Naive thymus-derived CD8-positive, alpha-beta T cell (primary cell): ENCODE measurements at places on chromosomes 3 and 15.
A peak's percentile ranks its signal among the peaks of the same experiment; 100 is the strongest.

DNA sequence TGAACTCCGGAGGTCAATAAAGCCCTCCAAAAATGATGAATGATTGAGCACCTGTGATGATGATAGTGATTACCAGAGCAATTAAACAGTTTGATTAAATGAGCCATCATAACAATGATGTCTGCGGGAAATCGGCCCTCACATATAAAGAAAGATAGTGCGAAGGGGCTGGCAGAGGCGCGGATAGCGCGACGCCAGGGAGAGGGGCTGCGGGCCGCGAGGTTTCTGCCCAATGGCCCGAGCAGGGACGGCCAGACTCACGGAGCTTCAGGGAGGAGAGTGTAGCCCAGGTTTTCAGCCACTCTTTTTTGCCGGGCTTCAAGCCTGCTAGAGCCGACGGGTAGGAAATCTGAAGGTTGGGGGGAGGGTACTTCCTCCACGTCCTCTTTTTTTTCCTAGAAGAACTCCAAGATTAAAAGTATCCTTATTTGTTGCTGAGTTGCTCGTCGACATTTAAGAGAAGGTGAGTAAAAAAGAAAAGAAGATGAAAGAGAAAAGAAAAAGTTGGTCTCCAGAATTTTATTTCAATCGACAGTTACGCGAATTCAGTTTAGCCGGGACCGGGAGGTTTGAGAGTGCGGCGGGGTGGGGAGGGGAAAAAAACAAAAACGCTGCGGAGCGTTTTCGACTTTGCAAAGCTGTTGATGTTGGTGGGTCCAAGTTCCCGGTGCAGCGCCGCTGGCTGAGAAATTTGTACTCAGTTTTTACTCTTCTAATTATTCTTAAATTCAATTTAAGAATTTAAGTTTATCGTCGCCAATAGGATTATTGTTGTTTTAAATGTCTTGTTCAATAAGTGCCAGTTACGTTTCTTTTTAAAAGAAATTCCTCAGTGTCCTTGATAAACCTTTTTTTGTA, 2.2 kb upstream of the MEIS2 start:
- H3K27ac ChIP-seq, result no peak overlapping the region
- peaks cover 40% of the 10 kb centered on the region for H3K36me3 ChIP-seq
- H3K4me3 ChIP-seq, result peak overlapping the region; percentile 41
- DNase-seq, result no peak
- peaks cover 63% of the 10 kb centered on the region for H3K27me3 ChIP-seq

DNA sequence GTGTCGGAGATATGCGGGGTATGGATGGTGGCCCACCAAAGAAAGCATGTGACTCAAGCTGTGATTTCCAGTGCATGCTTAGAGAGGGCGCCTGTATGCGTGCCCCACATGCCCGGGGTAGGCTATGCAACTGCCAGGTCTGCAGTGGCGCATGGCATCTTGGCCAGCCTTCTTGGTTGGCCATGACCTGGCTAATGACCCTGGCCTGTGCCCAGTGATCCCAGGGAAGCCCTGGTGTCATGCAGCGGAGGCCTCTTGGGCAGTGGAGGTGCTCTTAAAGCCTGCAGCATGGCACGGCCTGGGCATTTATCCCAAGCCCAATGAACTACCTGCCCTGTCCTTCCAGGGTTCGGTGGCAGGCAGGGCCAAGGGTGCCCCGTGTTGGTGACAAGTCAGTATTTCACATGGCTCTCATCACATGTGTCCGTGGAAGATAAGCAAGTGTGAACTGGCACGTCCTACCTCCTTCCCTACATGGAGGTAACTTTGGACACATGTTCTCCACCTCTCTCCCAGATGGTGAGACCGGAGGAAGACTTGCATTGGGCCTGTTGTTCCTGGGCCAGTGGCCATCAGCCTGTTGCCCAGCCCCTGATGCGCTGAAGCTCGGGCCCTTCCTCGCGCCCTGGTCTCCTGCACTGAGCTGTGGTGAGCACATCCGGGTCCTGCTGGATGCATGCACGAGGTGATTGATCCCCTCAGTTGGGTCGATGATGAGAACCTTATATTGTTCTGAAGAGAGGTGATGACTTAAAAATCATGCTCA, 192.0 kb downstream of the UBE3A start:
- H3K27me3 ChIP-seq, result no peaks in the 10 kb centered on the region
- no peak overlapping the region for H3K4me3 ChIP-seq
- no peak overlapping the region for H3K27ac ChIP-seq
- H3K4me1 ChIP-seq, result no peaks in the 10 kb centered on the region

- H3K27me3 ChIP-seq, result peaks cover 6% of the 10 kb centered on the region
- H3K27ac ChIP-seq, result no peak overlapping the region
- H3K36me3 ChIP-seq, result peaks cover 2% of the 10 kb centered on the region
These were observed 18.4 kb upstream of the RAD18 start for GRCh38 chr3:8981700-8982099.

- no peak for DNase-seq
- H3K27me3 ChIP-seq, result peaks cover 5% of the 10 kb centered on the region
- H3K4me1 ChIP-seq, result peaks cover under 1% of the 10 kb centered on the region
- H3K36me3 ChIP-seq, result no peaks in the 10 kb centered on the region
- no peak overlapping the region for H3K27ac ChIP-seq
- no peak overlapping the region for H3K4me3 ChIP-seq
These were observed 34.8 kb downstream of the MINDY4B start for GRCh38 chr3:150870406-150870805.

GRCh38 chr3:22980346-22980745, 222.8 kb upstream of the UBE2E2 start:
- DNase-seq, result no peak
- no peak overlapping the region for H3K4me3 ChIP-seq
- peaks cover 7% of the 10 kb centered on the region for H3K4me1 ChIP-seq
- no peaks in the 10 kb centered on the region for H3K36me3 ChIP-seq

DNA sequence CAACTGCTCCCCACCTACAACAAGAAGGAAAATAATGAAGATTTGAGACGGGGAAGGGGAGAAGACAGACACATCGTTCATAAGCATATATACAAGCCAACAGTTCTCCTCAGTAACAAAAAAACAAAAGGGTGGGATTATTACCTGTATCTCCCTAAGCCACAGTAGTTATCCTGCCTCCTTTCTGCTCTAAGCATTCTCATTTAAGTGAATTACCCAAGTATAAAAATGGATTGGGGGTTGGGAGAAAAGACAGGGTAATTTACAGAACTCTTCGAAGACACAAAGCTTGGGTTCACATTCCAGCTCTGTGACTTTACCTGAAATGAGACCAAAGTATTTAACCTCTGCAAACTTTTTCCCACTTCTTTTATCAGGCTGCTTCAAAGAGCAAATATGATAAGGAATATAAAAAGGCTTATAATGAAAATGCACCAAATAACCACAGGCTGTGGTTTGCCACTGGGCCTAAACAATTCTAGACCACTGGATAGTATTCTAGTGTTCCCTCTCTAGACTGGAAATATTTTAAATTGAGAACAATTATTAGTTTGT, 64.4 kb downstream of the UACA start:
- H3K27ac ChIP-seq, result no peak overlapping the region
- H3K36me3 ChIP-seq, result no peaks in the 10 kb centered on the region
- H3K4me1 ChIP-seq, result peaks cover 1% of the 10 kb centered on the region
- peaks cover 35% of the 10 kb centered on the region for H3K27me3 ChIP-seq
- DNase-seq, result no peak

DNA sequence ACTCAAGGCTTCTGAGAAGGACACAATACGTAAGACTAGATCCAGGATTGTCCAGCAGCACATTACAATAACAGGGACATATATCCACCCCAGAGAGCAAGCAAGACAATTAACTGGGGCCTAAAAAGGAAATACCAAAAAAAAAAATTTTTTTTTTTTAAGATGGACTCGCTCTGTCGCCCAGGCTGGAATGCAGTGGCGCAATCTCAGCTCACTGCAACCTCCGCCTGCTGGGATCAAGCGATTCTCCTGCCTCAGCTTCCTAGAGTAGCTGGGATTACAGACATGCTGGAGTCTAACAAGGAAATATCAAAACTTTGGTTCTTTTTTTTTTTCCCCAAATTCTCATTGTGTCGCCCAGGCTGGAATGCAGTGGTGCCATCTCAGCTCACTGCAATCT, 28.8 kb upstream of the IMPDH2 start:
- H3K27ac ChIP-seq, result no peak overlapping the region
- no peak for DNase-seq
- H3K4me3 ChIP-seq, result no peak overlapping the region
- peaks cover 12% of the 10 kb centered on the region for H3K4me1 ChIP-seq

DNA sequence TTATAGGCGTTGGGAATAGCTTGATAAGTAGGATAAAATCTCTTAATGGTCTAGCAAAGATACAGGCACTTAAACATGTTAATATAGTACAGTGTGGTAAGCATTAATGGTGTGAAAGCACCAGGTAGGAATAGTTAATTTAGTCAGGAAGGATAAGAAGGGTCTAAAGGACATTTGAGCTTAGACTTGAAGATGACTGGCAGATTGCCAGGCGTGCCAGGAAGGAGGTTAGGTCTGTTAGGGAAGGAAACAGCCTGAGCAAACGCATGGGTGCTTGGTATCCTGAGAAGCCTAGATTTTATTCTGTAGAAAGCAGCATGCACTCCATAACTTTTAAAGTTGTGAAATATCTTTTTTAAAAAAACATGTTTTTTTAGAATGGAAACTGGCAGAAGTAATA, 17.7 kb downstream of the SEC62 start:
- no peak for DNase-seq
- H3K27ac ChIP-seq, result no peak overlapping the region
- H3K27me3 ChIP-seq, result no peaks in the 10 kb centered on the region
- H3K4me3 ChIP-seq, result no peak overlapping the region
- peaks cover 89% of the 10 kb centered on the region for H3K36me3 ChIP-seq

- H3K27ac ChIP-seq, result no peak overlapping the region
- peaks cover 3% of the 10 kb centered on the region for H3K4me1 ChIP-seq
- peaks cover 90% of the 10 kb centered on the region for H3K36me3 ChIP-seq
- H3K27me3 ChIP-seq, result no peaks in the 10 kb centered on the region
These were observed 27.0 kb downstream of the DNAJC19 start for GRCh38 chr3:180962530-180962929.

DNA sequence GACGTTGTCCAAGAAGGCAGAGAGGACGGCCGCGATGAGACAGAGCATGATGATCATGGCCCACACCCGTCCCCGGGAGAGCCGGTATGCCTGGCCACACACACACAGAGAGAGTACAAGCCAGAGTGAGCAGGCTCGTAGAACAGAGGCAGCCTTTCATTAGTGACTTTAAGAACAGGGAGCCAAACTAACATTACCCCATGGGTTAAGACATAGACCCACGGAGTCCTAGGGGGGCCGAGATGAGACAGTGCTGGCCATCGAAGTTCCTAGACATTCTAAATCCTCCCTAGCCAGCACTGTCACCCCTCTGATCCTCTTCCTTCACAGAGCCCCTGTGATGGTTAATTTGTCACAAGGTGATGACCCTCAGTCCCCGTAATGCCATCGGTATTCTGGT, 114.0 kb downstream of the OCA2 start:
- H3K27ac ChIP-seq, result no peak overlapping the region
- no peaks in the 10 kb centered on the region for H3K4me1 ChIP-seq
- H3K36me3 ChIP-seq, result no peaks in the 10 kb centered on the region

DNA sequence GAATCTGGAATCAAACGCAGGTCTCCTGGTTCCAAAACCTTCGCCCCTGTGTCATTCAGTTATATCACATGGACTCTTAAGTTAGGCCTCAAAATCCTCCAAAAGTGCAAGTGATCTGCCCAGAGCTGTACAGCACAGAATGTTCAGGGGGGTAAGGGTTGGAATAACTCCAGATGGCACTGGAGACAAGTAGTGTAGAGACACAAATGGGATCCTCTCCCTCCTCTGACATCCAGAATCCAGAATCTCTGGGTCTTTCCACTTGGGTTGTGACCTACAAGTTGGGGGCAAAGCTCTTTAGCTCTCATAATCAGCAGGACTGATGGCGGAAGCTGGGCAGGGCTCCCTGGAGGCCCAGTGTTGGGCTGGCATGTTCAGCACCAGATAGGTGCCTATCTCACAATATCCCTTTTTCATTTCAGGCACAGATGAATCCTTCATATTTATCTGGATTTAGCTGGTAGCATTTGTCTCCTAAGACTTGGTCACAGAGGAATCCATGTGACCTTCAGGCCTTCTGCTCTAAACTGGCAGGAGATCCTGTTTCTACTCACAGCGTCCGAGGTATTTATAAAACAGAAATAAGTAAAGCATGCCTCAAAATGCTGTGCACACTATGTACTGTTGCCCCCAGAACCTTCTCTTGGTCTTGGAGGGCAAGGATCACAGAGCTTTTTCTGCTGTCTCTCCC, 15.4 kb downstream of the ABHD2 start:
- peak overlapping the region; percentile 43 for H3K27ac ChIP-seq
- no peak for DNase-seq
- H3K36me3 ChIP-seq, result peaks cover 5% of the 10 kb centered on the region
- H3K4me3 ChIP-seq, result no peak overlapping the region
- no peaks in the 10 kb centered on the region for H3K27me3 ChIP-seq

DNA sequence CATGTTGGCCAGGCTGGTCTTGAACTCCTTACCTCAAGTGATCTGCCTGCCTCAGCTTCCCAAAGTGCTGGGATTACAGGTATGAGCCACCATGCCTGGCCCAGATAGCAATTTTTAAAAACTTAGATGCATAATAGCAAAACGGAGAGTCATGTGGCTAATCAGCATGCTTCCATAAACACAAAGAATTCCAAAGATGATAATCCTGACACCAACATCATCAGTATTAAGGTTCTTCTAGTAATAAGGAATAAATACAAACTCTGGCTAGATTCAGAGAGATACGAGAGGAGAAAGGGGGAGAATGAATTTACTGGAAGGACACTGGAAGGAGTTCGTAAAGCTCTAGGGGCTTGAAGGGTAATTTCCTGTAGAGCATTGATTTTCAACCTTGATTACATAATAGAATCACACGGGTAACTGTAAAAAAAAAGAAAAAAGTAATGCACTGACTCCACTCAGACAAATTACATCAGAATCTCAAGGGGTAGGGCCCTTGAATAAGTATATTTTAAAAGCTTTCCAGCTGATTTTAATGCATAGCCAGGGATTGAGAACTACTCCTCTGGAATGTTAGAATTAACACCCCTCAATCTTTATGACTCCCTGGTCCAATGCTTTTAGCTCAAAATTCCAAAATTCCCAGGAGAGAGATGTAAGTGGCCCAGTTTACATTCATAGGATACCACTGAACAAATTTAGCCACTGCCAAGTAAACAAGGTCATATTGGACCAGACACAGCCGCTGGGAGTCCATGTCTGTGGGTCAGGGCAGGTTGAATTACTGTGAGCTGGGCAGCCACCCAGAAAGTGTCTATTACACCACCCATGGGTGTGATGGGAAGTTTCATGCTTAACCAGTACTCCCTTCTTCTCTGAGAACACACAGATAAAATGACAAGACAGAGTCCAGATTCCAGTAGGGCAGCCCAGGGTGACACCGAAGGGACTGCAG, 243.9 kb downstream of the TBL1XR1 start:
- H3K27ac ChIP-seq, result no peak overlapping the region
- no peak for DNase-seq
- no peaks in the 10 kb centered on the region for H3K36me3 ChIP-seq
